ENCODE measurements at places on chromosomes 3 and 15.

- no peak for DNase-seq
These were observed 36.1 kb upstream of the HRH1 start for GRCh38 chr3:11118181-11118682.

GRCh38 chr3:55555873-55556618 lies 68.9 kb upstream of the WNT5A start:
- no peak for DNase-seq

DNA sequence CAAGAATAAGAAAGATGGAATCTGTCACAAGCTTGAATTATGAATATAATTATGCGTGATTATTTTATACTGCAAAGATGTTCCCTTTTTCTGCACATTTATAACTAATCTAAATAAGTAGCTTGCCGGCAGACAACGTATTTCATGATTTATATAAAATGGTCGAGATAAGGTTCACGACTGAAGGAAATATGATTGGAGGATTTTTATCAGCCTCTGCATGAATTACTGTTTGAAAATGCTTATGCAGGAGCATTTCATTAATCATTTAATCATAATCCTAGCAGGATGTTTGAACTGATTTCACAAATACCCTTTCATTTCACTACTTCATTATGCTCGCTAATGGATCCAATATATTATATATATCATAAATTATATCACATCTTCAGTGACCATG lies 580.0 kb downstream of the FOXP1 start:
- no peak for DNase-seq

GRCh38 chr15:99983886-99984286 lies 250.6 kb upstream of the LYSMD4 start:
- no peak for DNase-seq

- DNase-seq = no peak
These were observed 10.7 kb upstream of the SHISA5 start for GRCh38 chr3:48514431-48515227.

GRCh38 chr15:38231436-38231835 lies 21.2 kb upstream of the SPRED1 start:
- no peak for DNase-seq

DNA sequence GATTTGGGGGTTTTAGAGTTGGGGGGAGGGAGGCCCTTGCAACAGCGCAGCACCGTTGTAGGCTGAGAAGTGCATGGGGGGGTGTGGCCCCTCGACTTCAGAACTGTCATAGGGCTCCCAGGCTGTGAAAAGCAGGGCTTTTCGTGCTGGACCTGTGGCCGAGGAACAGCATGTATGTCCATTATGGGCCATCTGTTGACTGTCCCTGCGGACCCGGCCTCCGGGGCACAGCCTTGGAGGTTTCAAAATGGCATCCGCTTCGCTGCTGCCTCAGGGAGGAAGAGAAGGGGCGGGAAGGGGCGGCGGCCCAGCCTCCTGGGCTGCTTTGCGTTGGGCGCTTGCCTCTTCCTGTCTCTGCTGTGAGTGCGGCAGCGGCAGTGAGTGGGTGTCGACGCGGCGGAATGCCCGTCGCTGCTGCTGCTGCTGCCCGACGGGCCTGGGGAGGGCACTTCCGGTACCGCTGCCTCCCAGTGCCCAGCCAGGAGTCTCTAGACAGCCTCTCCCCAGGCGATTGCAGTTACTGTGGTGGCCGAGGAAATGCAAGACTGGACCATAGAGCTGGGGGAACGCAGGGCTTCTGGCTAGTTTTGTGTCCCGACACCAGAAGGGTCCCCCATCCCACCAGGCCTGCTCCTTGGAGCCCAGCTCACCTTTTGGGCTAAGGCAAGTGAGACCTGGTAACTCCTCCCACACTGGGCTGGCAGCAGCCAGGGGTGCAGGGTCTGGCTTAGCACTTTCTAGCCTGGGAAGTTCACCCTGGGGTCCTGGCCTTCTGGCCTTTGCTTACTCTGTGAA lies 1.9 kb downstream of the GNAI2 start:
- DNase-seq = peak; percentile 90

GRCh38 chr3:177337541-177338331 lies 140.5 kb upstream of the TBL1XR1 start:
- no peak for DNase-seq

GRCh38 chr3:5078151-5078550 lies 43.9 kb upstream of the ARL8B start:
- DNase-seq = no peak

DNA sequence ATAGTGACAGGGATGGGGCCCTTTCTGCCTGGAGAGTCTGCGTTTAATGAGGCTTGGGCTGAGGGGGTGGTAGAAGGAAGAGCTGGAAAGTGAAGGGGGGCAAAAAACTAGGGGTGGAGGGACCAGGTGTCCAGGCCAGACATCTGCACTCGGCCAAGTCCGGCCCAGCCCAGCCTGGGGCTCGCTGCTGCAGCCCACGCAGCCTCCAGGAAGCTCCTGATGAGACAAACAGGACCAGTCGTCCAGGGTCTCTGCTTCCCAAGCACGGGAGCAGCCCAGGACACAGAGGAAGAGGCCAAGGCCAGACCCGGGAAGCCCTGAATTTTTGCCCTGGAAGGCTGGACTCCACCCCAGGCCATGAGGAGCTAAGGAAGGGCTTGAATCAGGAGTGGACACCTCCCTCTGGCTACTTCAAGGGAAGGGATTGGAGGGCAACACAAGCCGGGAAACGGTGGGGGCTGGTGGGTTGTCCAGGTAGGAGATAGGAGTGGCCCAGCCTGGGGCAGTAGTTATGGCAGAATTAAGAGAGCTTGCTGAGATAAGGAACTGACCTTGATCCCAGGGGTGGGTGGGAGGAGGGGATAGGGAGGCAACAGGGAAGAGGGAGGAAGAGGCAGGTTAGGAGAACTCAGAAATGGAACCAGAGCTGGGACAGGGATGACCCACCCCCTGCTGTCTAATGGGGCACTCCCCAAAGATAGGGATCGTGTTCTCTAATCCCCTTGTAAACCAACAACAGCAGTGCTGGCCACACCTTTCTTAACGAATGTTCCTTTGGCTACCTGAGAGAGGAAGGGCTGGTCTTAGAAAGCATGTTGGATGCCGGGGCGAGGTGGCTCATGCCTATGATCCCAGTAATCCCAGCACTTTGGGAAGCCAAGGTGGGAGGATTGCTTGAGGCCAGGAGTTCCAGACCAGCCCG lies 89.5 kb downstream of the ANP32A start:
- DNase-seq = no peak

- DNase-seq = no peak
These were observed 18.2 kb upstream of the SPTSSB start for GRCh38 chr3:161389445-161390035.

GRCh38 chr3:136984837-136985236 lies 27.1 kb downstream of the IL20RB start:
- no peak for DNase-seq

DNA sequence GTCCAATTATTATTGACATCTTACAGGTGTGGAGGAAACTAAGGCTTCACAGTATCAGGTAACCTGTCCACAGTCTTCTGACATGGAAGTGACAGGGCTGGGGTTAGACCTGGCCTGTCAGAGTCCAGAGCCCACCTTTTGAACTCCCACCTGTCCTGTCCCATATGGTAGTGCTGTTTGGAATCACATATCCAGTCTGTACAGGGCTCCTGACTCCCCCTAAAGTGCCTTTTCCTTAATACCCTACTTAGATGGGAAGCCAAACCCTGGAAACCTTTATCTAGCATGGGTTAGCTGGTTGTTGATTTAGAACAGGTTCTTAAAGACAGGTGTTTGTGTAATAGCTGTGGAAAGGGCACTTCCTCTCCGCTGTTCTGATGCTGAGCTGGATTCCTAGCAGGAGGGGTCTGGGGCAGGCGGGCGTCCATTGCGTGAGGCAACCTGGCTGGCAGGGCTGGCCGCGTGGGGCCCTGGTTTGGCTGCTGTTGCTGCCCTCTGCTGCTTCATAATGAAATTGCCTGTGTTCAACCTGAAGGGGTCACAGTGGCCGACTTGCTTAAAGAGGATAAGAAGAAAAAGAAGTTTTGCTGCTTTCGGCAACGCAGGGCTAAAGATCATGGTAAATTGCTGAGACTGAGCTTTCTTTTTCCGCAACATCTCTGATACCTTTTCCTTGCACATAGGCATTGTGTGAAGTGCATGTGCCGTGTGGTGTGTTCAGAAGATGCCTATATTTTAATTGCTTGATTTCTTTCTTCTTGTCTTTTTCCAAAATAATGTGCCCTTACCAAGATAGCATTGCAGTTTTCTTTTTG lies 136.2 kb downstream of the CHDH start:
- DNase-seq = peak; percentile 67

DNA sequence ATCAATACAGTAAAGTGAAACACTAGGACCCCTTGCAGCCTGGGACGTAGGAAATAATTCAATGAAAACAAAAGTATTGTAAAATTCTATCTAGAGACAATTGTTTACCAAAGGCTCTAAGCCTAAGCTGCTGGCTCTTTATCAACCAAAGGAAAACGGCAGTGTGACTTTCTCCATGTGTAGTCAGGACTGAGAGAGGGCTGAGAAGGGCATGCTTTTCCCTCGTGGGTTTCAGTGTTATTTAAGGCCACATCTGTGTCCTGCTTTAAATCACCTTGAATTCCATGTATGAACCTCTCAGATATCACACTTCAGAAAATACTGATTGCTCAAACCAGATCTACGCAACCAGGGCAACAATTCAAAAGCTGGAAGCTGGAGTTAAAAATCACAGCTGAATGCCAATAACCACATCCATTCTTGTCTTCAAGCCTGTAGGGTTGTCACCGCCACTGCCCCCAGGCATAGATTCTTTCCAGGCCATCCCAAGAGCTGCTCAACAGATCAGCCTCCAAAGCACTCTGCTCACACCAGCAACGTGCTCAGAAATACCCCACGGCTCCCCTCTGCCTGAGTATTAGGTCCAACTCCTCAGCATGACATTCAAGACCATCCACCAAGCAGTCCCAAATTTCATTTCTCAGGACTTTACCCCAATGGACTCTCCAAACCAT lies 124.0 kb downstream of the SRGAP3 start:
- no peak for DNase-seq

- DNase-seq = peak; percentile 74
These were observed at the start of gene PFN2 for GRCh38 chr3:149970716-149971402. TSS of gene PFN2 (minus strand) at chr3:149970895. CDS start at chr3:149970856, 39 bp downstream.

GRCh38 chr3:20510396-20510795 lies 324.4 kb upstream of the SGO1 start:
- no peak for DNase-seq

DNA sequence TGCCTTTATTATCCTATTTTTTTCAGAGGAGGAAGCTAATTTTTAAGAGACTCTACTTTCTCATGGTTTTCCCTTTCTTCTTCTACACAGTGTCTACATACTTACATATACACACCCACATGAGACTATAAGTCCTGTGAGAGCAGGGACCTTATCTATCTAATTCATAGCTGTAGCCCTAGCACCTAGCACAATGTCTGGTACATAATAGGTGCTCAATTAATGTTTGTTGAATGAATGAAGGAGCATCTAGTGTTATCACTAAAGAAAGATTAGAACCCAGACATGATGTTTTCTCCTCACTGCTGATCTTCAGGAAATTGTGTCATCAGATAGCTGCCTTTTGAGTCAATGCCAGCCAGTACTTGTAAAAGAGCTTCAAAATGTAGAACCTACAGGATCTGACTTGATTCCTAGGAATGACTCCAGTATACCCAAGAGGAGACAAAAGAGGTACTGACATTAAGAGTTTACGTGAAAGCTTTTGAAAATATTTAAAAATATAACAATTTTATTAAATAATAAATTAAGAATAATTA lies 2.5 kb downstream of the SCG5 start:
- DNase-seq = no peak

DNA sequence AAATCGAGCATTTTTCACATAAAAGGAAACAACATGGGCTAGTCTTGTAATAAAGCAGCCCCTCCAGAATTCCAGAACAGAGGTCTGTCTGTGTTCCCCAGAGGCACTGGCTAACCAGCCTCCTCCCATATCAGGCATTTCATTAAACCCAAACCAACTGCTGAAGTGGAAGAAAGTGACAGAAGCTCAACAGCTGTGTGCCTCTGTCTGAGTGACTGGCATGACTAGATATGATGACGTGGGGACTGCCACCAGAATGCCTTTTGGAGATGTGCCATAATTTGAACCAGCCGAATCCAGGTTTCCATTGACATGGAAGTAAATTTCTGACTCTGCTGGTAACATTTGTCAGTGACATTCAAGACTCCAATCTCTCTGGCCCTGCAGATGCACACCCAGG lies 8.7 kb downstream of the LIMD1 start:
- no peak for DNase-seq

- no peak for DNase-seq
These were observed 1300.1 kb upstream of the ALCAM start for GRCh38 chr3:104066658-104067057.

DNA sequence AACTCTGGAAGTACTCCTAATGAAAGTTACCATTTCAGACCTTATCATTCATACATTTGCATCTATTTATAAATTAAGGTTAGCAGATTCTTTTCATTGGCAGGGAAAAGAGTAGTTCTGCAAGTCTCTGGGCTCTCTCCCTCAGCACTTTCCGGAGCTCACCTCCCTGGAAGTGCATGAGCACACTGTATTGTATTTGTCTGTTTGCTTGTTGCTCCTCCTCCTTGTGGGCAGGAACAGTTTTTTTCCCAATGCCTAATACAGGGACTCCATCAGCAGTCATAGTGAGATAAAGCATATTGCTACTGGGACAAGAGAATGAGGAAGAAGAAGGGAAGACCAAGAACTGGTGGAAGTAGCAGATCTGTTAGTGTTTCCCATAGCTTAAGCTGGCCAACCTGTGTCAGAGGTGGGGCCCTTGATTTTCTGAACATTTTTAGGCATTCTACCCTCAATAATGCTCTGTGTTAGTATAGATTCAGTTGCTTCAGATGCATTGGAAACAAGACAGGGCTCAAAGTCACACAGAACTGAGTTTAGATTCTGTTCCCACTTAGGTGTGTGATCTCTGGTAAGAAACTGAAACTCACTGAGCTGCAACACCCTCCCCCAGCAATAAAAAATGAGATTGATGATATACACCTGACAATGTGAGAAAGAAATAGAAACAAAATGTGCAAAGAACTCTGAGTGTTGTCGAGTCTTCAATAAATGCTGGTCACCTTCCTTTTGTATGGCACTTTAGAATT lies 407.8 kb downstream of the TUSC7 start:
- no peak for DNase-seq

GRCh38 chr3:181930105-181930504 lies 218.4 kb downstream of the SOX2 start:
- no peak for DNase-seq

- no peak for DNase-seq
These were observed 1.8 kb upstream of the ROPN1B start for GRCh38 chr3:125967156-125967555.
